ENCODE measurements at places on chromosomes 4 and X. TPM values are rescaled to one million over a fixed set of nuclear protein-coding genes. Genes with fewer than 3 reads are reported as not detected.

UGT8 gene
- total RNA-seq: not detected

THOC2 gene
- 89.5 TPM for total RNA-seq

HSFX3 gene
- total RNA-seq: not detected

GAGE2A gene
- not detected for total RNA-seq

FDCSP gene
- not detected for total RNA-seq

DNA sequence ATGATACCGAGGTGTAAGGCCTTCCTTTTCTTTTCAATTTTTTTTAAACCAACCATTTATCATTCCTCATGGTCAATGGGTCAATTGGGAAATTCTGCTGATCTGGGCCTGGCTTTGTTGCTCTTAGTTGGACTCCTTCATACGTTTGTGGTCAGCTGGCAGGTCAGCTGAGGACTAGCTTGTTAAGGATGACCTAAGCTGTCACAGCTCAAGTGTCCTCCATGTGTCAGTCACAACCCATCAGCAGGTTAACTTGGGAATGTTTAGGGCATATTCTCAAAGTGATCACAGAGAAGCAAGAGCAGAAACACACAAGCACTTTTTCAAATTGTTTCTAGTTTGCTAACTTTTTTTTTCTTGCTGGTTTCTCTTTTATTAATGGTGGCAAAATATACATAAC lies 117.4 kb upstream of the MAB21L2 start:
- no peak overlapping the region for H3K4me3 ChIP-seq
- no peaks in the 10 kb centered on the region for H3K27me3 ChIP-seq
- H3K36me3 ChIP-seq: peaks cover 16% of the 10 kb centered on the region
- no peaks in the 10 kb centered on the region for H3K4me1 ChIP-seq
- no peak for DNase-seq
- no peak overlapping the region for H3K27ac ChIP-seq

DNA sequence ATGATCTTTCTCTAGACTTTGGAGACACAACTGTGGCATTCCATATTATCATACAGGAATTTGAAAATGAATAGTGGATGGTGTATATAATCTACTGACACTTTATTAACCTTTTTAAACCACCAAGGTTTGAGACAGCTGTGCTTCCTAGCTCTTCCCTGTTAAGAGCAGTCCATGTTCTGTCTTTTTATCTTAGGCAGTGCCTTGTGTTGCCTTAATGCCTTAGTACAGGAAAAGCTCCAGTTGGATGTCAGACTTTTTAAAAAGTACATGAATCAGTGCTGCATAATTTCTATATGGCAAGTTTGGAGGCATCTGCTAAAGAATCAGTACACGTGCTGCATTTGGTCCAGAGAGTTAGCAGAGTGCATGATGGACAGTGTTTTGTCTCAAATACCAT lies 45.1 kb downstream of the OCRL start:
- H3K27me3 ChIP-seq: no peaks in the 10 kb centered on the region
- no peaks in the 10 kb centered on the region for H3K36me3 ChIP-seq
- no peaks in the 10 kb centered on the region for H3K4me1 ChIP-seq
- H3K4me3 ChIP-seq: no peak overlapping the region
- H3K27ac ChIP-seq: no peak overlapping the region

GRCh38 chrX:150035531-150035930 lies 97.2 kb upstream of the EOLA2 start:
- no peaks in the 10 kb centered on the region for H3K4me1 ChIP-seq
- H3K36me3 ChIP-seq: no peaks in the 10 kb centered on the region
- no peak for DNase-seq
- H3K4me3 ChIP-seq: no peak overlapping the region
- H3K27ac ChIP-seq: no peak overlapping the region
- no peaks in the 10 kb centered on the region for H3K27me3 ChIP-seq

DNA sequence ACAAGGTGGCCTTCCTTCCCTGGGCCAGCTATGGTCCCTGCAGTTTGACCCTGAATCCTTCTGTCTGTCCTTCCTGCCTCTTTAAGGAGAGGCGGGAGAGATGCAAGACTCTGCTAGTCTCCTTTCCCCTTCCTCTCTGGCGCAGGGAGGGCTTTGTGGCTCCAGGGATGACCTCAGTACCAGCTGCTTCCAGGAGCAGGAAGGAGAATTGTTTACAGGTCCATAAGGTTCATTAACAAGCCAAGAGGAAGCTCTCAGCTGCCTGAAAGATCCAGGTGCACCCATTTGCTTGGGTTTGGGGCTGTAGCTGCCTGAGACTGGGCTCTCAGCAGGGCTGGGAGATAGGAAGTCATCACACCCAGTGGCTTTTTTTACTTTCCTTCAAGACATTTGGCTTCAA lies 4.0 kb upstream of the FATE1 start:
- H3K4me1 ChIP-seq: no peaks in the 10 kb centered on the region
- DNase-seq: no peak
- H3K27me3 ChIP-seq: no peaks in the 10 kb centered on the region
- no peak overlapping the region for H3K4me3 ChIP-seq
- H3K36me3 ChIP-seq: no peaks in the 10 kb centered on the region

GRCh38 chrX:122094611-122095010 lies 1047.2 kb downstream of the GLUD2 start:
- H3K36me3 ChIP-seq: no peaks in the 10 kb centered on the region
- no peak overlapping the region for H3K4me3 ChIP-seq
- H3K4me1 ChIP-seq: no peaks in the 10 kb centered on the region
- no peaks in the 10 kb centered on the region for H3K27me3 ChIP-seq
- DNase-seq: no peak
- no peak overlapping the region for H3K27ac ChIP-seq

- peaks cover 4% of the 10 kb centered on the region for H3K4me1 ChIP-seq
- DNase-seq: no peak
- no peaks in the 10 kb centered on the region for H3K36me3 ChIP-seq
- H3K27me3 ChIP-seq: peaks cover 2% of the 10 kb centered on the region
Observed at GRCh38 chr4:3874525-3875110, 108.4 kb downstream of the ADRA2C start.

All from CD4-positive, CD25-positive, alpha-beta regulatory T cell (primary cell).